ENCODE measurements at places on chromosomes 6 and 20.

GRCh38 chr6:152161501-152161900 lies 354.0 kb downstream of the ESR1 start:
- no peak for DNase-seq

DNA sequence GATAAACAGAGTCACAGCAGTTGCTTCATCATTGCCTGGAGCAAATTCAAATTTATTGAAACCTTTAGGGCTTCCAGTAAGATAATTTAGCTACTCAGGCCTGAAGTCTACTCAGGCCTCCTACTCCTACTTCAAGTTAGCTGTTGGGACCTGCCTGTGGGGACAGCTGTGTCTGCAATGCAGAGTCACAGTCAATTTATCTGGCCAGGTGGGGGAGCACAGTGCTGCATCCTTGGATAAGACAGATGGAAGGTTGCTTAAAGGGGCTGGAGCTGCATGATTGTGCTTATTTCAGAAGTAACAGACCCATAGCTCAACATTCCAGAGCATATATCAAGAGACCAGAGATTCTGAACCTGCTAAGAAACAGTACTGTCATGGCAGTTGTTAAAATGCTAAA lies 932.1 kb downstream of the QKI start:
- peak; percentile 53 for DNase-seq

DNA sequence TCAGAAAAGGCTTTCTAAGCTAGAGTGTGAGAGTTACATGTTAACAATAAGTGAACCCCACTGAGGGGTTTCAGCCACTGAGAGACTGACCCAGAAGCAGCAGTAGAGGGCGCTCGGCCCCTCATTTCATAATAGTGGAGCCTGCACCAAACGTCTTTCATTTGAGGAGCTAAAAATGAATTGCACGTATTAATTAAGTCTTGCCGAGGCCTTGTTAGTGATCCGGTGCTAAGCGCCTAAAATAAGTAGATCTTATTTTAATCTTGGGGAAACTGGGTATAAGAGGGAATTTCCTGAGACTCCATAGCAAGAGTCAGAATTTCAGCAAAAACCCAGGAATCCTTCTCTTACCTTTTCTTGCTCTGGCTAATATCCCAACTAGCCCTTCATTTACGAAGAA lies 209.7 kb downstream of the FARS2 start:
- DNase-seq: peak; percentile 76

GRCh38 chr6:169589293-169589692 lies 112.5 kb downstream of the WDR27 start:
- DNase-seq: no peak

DNA sequence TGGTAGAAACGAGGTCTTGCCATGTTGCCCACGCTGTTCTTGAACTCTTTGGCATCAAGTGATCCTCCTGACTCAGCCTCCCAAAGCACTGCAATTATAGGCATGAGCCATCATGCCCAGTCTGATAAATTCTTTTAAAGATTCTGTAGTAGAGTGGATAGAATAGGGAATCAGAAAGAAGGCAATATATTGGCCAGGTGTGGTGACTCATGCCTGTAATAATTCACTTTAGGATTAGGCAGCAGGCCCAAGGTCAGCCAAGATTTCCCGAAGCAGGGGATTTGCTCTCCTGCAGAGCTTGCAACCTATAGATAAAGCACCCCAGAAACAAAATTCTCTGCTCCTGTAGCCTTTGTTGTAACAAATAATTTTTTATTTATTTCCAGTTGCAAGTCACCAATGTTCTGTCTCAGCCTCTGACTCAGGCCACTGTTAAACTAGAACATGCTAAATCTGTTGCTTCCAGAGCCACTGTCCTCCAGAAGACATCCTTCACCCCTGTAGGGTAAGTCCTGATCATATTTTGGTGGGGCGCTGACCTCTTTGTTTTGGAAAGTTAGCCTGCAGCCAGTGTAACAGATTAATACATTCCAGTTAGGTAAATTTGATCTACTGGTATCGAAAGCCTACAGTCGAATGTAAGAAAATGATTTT lies 30.4 kb upstream of the MROH8 start:
- no peak for DNase-seq

DNA sequence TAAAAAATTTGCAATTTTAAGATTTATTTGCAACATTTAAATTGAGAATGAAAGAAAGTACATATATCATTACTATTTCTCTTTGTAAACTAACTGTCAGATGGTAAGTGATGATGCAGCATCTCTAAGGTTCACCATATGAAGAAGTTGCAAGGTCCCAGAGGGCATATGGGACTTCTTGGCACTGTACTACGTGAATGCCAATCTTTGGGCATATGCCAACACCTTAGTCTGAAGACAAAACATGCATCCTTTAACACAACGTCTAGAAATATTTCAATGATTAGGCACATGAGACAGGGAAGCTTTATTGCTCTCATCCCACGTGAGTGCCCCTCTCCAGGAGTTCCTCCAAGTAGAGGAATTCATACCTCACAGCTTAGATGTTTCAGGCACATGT lies 66.8 kb downstream of the CDK19 start:
- no peak for DNase-seq

- no peak for DNase-seq
These were observed 1158.7 kb upstream of the EYS start for GRCh38 chr6:66865771-66866170.

GRCh38 chr6:107832151-107833056 lies 8.3 kb upstream of the SCML4 start:
- no peak for DNase-seq

- DNase-seq: no peak
These were observed 148.0 kb downstream of the TMEM200A start for GRCh38 chr6:130513770-130514169.

DNA sequence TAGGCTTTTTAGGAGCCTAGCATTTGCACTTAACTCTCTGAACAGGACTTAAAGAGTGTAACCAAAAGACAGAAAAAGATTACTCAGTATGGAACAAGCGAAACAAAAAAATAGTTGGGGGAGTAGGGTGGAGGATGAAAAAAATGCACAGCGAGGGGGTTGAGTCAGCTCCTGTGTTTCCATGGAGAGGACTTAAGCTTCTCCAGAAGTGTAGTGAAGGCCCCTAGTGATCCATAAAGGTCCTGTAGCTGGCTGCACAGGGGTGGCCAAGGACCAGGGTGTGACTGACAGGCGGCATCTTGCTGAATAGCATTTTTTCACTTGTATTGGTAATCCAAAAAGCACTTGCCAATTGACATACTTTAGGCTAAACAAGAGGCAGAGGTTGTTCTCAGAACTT lies 533.9 kb downstream of the RFPL4B start:
- peak; percentile 55 for DNase-seq

DNA sequence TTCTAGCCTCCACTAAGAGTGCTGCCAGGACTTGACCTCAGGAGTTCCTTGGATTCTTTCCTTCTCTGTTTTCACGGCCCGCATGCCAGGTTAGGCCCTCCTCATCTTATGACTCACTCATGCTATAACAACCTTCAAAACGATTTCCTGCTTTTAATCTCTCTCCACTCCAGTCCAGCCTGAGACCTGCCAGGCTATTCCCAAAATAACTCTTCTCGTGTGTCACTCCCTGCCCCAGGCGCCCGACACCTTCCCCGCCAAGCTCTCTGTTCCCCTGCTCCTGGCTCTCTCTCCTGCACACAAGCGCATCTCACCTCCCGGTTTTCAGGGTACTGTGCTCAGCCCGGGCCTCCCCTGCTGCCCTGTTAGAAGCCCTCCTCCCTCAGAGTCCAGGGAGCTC lies 64.1 kb upstream of the RPS6KA2 start:
- no peak for DNase-seq
